Activated CD4-positive, alpha-beta T cell treated with anti-CD3 and anti-CD28 coated beads, Interleukin-2, amount 50 U/mL, for 4 hours (primary cell): ENCODE measurements at places on chromosomes 2 and 18.

DNA sequence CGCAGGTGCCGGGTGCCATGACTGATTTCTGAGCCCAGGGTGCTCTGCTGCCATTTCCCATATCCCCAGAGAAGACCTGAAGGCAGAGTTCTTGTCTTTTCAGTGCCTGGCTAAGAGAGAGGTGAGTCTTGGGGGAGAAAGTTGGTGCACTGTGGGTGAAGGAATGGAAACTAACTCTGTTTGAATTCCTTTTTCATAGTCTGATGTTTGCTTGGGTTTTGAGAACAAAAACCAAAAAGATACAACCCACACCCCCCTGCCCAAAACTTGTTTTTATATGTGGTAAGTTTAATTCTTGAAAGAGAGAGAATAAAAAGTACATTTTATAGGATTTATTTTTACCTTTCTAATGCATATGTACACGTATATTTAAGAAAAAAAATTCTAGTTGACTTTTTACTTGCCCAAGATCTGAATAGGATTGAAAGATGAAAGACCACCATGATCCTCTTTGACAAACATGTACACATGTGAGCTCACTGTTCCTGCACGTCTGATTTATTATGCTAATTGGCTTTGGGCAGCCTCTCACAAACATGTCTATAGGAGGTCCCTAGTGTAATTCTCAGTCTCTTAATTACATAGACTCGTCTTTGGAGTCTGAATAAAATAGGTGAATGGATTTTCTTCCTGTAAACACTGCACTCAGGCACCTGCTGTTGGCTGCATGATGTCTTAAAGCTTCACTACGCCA, 46.3 kb downstream of the ARL4C start:
- no peak for DNase-seq

DNA sequence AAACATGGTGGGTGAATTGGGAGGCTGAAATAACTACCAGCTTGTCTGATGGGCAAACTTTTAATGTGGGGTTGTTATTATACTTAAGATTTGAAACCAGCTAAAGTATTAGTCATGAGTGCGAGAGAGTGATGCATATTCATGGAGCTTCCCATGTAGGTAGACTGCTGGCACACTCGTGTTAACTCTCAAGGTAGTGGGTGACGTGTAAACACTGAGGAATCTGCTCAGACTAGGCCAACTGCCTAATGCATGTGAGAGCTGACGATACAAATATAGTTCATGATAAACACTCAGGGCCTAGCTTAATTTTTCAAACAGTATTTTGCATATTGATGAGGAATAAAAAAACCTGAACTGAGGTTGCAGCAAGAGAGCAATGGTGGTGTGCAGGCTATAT, 1165.7 kb upstream of the PIK3C3 start:
- no peak for DNase-seq

GRCh38 chr2:236061899-236062298, 106.3 kb downstream of the GBX2 start:
- DNase-seq = no peak

DNA sequence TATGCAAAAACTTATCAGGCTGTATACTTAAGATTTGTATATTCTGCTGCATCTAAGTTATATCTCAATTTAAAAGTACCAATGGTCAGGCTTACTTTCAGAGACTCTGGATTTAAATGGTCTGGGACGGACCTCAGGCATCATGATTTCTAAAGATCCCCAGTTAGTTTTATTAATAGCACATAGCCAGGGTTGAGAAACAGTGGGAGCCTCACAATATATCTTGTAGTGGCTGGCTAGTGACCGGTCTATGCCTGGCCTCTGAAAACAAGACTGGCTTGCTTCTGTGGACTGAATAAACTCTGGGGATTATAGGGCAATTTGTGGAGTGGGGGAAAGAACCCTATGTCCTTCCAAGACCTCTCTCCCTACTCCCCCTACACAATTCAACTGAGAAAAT, 162.5 kb upstream of the SLC1A4 start:
- no peak for DNase-seq

DNA sequence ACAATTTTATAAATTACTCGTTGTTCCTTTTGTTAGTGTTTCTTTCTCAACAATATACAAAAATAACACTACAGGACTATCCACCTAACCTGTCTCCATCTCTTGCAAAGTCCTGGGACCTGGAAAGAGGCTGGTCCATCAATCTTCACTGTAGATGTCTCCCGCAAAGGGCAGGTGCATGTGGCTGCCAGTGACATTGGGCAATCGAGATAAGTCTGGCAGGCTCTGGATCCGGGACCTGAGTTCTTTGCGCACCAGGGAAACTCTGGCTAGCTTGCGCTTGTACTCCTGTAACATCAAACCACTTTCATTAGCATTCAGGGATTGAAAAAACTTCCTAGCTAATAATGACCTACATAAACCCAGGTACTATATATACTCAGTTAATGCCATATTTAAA, 20.5 kb downstream of the RMP24 start:
- DNase-seq = no peak

- no peak for DNase-seq
These were observed 119.5 kb downstream of the GYPC start for GRCh38 chr2:126775300-126775985.

- no peak for DNase-seq
These were observed 198.9 kb upstream of the NABP1 start for GRCh38 chr2:191478799-191479679.

DNA sequence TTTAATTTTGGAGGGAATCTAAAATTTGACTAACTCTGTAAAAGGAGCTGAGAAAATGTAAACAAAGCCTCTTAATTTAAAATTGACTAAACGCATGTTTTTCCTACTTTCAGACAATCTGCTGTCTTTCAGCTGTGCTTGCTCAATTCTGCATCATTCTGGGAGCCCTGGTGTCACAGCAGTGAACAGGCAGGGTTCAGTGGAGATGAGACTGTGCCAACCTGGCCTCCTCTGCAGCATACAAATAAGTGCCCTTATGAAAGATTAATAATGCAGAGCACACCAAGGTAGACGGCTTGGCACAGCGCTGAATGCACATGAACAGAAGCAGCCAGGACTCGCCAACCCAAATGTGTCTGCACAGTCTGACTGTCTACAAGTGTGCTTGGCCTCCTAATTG, 222.0 kb upstream of the CHAC2 start:
- no peak for DNase-seq

GRCh38 chr2:28282861-28283646, 109.6 kb upstream of the FOSL2 start:
- no peak for DNase-seq

- no peak for DNase-seq
These were observed 31.2 kb downstream of the PARD3B start for GRCh38 chr2:204576362-204576979.

- DNase-seq = no peak
These were observed 4.5 kb upstream of the SFTPB start for GRCh38 chr2:85672456-85672855.

DNA sequence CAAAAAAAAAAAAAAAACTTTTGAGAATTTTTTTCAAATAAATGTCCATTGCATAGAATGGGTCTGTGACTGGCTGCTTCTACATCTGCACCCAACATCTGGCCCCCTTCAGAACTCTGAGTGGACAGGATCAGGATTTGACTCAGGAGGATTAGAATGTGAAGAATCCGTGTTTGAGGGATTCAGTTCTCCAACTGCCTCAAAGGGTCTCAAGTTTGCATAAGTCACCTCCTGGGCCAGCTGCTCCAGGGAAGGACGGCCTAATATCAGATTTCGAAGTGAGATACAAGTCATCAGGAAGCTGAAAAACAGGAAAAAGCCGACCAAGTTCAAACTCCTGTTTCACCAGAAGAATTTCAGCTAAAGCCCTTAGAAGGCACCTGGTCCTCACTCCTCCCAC, 10.9 kb downstream of the MAT2A start:
- DNase-seq = no peak

DNA sequence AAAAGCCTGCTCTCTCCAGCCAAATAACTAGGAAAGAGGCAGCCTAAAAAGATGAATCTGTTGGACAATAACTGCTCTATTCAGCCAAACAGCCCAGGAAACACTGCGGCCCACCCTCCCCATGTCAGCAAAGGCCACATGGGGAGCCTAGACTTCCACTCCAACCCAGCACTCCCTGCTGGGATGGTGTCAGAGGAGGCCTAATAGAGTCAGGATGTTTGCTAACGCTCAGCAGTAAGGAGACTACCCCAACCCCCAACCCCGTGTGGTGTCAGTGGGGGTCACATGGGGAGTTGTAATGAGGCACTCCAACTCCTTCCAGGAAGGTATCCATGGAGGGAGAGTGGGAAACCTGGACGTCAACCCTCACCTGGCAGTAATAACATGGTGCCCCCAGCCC, 41.6 kb downstream of the ZBTB7C start:
- DNase-seq = no peak

DNA sequence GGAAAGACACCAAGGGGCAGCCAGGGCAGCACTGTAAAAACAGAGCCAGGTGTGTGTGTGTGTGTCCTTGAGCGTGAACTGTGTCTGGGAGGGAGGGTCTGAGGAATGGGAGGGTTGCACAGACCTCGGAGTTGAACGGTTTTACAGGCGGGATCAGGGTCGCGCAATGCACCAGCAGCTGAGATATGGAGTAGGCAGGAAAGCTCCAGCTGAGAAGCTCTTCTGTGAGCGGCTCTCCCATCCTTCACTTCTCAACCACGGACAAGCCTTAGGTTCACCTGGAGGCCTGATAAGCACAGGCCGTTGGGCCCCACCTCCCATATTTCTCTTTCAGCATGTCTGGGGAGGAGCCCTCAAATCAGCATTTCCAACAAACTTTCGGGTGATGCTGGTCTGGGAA, 12.1 kb downstream of the SERTAD2 start:
- DNase-seq = no peak

DNA sequence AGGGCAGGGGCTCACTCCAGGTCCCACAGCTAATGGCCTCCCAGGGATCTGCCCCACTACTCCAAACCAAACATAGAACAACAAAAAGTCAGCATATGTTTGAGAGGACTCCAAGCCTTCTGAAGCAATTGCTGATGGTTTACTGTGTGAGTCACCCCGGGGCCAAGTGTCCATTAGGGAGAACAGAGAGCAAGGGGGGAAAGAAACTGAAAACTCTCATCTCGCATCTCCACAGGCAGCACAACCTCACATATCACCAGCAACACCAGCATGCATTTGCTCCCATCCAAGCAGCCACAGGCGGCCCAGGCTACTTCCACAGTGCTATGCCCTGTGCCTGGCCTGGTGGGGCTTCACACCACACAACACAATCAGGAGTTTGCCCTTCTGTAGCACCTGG, 39.1 kb downstream of the CYRIA start:
- no peak for DNase-seq

- DNase-seq = peak; percentile 66
These were observed 20.0 kb upstream of the RESP18 start for GRCh38 chr2:219352448-219353023.

GRCh38 chr2:11713815-11714214, 32.6 kb upstream of the LPIN1 start:
- DNase-seq = no peak

DNA sequence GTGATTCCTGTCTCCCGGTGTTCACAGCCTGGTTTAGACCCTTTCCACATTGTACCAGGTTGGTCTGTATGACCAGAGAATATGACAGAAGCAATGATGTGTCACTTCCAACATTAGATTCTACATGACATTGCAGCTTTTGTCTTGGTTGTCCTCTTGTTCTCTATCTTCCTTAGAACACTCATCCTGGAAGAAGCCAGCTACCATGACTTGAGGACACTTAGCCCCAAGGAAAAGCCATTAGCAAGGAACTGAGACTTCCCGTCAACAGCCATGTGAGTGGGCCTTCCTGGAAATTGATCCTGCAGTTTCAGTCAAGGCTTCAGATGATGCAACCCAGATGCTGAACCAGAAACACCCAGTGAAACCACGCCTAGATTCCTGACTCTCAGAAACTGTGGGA, 143.3 kb downstream of the MREG start:
- DNase-seq = no peak

- no peak for DNase-seq
These were observed 9.3 kb upstream of the THADA start for GRCh38 chr2:43605079-43605655.

DNA sequence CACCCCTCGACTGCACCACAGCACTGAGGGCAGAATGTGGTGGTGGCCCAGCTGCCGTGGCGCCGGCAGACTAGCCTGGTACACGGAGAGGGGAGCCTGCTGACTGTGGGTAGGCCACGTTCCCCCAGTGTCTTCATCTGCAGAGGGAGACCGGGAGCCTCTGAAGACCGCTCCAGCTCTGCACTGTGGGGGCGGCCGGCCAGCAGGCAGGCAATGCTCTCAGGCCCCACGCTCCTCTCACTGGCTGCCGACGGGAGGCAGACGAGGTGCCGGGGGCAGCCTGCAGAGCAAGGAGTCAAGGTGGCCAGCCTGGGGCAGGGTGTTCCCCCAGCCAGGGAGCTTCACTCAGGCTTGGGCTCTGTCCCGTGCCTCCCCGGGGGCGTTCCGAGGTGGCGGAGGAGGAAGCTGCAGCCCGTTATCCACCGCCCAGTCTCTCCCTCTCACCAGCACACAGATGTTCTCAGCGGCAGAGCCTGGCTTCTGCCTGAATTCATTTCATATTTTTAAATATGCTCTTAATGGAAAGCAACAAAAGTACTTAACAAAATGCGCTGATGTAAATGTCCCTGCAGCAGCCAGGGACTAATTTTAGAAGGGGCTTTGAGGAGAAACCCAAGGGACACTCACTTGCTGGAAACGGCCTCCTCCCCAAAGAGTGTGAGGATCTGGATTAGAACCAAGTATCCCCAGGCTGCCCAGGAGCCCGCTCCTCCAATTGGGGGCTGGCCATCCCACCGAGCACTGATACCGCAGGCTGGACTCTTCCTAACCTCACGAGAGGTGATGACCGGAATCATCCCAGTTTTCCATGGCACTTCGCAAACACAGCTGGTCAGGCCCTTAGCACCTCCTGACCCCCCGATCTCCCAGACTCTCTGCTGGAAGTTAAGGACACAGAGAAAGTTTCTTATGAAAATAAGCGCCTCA, 87.8 kb downstream of the HDAC4 start:
- no peak for DNase-seq

- no peak for DNase-seq
These were observed 166.7 kb downstream of the NRXN1 start for GRCh38 chr2:50865235-50865634.

DNA sequence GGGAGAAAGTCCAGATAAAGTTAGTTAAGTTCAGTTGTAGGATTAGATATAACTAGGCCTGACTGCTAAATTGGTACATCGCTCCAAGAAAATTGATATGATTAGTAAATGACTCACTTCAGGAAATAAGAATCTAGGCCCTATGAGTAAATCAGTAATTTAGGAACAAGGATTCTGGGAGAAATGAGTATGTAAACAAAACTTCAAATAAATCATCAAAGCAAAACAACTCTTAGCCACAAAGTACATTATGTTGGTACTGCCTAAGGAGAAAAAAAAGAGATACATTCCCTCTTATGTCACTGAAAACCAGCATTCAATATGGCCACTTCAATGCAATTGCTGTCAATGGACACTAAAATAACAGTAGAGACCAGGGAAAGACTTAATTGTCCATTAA, 529.1 kb downstream of the ZNF804A start:
- DNase-seq = no peak

GRCh38 chr2:127891811-127892210, 6.1 kb upstream of the AMMECR1L start:
- no peak for DNase-seq

DNA sequence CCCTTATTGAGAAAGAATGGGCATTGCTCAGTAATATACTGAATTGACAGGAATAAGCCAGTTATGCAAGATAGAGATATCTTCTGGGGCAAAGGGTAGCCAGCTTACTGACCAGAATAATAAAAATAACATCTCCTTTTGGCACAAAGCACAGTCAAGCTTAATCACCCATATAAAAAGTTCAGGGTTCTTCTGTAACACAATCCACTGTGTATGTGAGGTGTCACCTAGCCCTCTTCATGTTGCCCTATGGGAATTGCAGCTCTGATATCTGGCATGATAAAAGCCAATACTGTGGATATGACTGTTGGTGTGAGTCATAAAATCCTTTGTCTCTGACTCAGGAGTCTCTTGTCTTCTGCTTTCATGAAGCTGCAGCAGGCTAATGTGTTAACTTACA, 90.8 kb downstream of the DSEL start:
- DNase-seq = no peak
